ENCODE measurements at places on chromosomes 1 and 21.
A peak's percentile ranks its signal among the peaks of the same experiment; 100 is the strongest.

DNA sequence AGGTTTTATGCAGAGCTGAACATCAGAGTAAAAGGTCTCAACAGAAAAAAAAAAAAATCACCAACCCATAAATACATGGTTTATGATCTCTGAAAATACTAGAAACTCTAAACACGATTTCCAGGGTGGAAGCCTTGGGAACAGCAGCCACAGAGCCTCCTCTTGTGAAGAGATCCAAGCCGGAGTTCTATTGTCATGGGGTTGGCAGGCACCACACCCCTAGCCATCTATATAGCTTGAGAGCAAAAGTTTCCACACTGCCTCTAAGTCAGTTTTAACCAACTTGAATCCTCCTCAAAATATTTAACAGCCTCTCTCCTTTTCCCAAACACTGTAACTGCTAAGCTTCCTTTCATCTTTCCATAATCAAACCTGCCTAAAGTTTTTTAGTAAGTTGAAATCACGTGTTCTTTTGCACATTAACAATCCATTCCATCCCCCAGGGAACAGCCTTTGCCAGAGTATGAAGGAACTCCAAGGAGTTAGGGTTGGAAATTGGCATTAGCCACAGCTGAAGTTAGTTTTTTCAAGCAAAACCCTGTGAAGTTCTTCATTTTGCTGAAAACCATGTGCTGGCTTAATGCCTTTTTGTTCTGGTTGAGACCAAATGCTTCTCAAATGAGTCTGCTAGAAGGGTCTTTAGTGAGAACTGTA, 13.8 kb upstream of the SEC16B start:
- DNase-seq, result no peak

DNA sequence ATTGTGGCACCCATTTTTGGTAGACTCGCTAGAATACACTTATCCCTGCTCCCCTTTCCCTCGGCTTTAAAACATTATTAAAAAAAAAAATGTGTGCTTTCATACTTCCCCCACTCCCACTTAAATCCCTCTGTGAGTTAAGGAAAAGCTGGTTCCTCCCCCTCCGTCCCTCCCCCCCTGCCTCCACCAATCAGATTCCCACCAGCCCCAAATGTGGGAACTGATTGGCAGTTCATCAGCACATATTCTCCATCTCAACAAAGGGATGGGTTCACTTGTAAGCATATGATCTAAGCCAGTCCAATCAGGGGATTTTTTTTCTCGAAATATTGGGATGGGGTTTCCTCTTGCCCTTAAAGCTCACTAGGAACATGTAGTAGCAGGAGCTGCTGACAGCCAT, 10.8 kb upstream of the FYB2 start:
- no peak for DNase-seq

- DNase-seq, result peak; percentile 52
Measured at GRCh38 chr1:43317817-43318471, 17.2 kb downstream of the TIE1 start.

DNA sequence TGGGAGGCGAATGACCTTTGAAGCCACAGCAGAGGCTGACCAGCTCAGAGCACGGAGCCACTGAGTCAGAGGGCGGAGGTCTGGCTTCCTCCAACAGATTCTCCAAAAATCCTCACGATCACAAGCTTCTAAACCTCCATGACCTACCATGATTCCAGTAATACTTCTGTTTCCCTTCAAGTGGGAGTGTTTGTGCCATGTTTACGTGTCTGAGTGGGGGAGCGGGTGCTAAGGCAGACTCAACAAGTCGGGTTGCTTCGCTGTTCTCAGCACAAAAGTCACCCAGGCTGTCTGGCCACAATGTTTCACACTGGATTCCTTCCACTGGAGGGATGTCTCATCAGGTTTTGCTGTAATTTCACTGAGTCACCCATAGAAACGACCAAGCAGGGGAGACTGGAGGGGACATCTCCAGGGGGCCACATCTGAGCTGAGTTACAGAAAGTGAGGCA, 86.2 kb downstream of the SLC66A1 start:
- no peak for DNase-seq

GRCh38 chr1:28887419-28887834, 26.9 kb upstream of the EPB41 start:
- peak; percentile 5 for DNase-seq

- no peak for DNase-seq
Measured at GRCh38 chr1:154488922-154489321, 13.1 kb upstream of the TDRD10 start.

GRCh38 chr1:171488190-171488929, 3.0 kb downstream of the PRRC2C start:
- DNase-seq, result no peak

- no peak for DNase-seq
Measured at GRCh38 chr1:20142001-20142710, 3.0 kb downstream of the PLA2G2F start.

GRCh38 chr1:216621536-216621935, 101.7 kb downstream of the ESRRG start:
- DNase-seq, result no peak

DNA sequence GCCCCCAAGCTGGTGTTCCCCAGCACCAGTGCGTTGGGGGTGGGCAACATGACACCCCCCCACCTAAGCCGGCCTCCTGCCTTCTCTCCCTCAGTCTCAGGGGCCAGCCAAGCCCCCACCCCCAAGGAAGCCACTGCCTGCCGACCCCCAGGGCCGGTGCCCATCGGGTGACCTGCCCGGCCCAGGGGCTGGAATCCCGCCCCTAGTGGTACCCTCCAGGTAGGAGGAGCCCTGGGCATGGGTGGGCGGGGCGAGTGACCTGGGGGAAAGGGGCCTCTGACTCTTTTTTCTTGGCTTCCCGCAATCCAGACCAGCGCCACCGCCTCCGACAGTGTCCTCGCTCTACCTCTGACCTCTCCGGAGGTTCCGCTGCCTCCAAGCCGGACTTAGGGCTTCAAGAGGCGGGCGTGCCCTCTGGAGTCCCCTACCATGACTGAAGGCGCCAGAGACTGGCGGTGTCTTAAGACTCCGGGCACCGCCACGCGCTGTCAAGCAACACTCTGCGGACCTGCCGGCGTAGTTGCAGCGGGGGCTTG, 1.3 kb upstream of the EFNA4 start:
- no peak for DNase-seq

- no peak for DNase-seq
Measured at GRCh38 chr1:175390081-175390481, 197.5 kb upstream of the KIAA0040 start.

GRCh38 chr21:35923971-35924370, 136.4 kb downstream of the SETD4 start:
- no peak for DNase-seq

GRCh38 chr1:77156214-77156613, 63.0 kb downstream of the PIGK start:
- no peak for DNase-seq

DNA sequence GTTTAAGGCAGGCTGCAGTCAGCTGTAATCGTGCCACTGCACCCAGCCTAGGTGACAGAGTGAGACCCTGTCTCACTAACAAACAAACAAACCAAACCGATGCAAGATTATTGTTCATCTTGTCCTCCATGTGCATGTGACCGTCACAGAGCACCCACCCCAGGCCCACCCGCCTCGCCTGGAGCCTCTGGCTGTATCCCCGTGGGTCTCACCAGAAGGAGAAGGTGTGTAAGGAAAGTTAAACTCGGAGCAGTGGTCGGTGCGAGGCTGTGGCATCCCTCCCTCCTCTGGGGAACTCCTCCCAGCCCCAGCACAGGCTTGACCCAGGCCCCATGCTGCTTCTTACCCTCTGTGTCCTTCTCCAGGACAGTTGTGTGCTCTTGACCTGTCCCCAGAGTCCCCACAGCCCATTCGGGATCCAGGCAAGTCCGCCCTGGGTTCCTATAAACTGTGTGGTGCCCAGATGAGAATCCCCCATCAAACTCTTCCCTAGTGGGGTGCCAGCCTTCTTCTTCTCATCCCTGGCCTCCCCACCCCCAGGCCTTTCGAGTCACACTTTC, 318.4 kb downstream of the AJAP1 start:
- no peak for DNase-seq

- no peak for DNase-seq
Measured at GRCh38 chr1:246518456-246519205, 11.6 kb upstream of the SMYD3 start.

GRCh38 chr1:152770411-152770810, 4.5 kb upstream of the LCE1F start:
- no peak for DNase-seq

- no peak for DNase-seq
Measured at GRCh38 chr1:243705585-243705984, 144.5 kb downstream of the AKT3 start.

- DNase-seq, result peak; percentile 7
Measured at GRCh38 chr21:42179316-42179715, 39.6 kb upstream of the ABCG1 start.

DNA sequence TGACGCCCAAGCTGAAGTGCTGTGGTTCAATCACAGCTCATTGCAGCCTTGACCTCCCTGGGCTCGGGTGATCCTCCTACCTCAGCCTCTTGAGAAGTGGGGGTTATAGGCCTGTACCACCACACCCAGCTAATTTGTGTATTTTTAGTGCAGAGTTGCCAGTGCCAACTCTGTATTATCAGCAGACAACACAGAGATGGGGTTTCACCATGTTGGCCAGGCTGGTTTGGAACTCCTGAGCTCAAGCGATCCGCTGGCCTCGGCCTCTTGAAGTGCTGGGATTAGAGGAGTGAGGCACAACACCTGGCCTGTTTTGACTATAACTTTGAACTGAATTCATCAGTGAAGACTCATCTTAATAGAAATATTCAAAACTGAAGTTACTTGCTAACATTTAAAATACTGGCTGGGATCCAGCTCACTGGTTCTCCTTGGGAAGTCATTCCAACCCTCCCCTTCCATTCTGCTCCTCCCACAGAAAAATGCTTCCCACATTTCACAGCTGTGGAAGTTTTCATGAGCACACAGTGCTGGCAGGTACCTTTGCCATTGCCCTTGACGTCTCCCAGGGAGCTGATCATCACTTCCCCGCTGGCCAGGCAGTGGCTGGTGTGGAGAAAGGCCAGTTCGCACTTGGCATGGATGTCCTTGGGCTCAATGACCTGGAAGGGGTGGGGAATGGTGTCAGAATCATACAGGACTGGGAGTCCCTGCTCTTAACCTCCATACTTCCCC, 4.7 kb downstream of the SELENBP1 start:
- no peak for DNase-seq

DNA sequence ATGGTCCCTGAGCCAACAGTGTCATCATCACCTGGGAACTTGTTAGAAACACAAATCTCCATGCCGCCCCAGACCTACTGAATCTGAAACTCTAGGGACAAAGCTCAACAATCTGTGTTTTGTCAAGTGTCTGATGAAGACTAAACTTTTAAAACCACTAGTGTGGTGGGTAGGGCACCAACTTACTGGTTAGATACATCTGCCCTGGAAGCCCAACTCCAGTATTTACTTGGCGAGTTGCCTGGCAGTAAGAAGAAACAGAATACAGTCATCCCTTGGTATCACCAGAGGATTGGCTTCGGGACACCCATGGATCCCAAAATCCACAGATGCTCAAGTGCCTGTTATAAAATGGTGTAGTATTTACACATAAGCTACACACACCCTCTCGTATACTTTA, 367.9 kb upstream of the DUSP10 start:
- DNase-seq, result no peak

DNA sequence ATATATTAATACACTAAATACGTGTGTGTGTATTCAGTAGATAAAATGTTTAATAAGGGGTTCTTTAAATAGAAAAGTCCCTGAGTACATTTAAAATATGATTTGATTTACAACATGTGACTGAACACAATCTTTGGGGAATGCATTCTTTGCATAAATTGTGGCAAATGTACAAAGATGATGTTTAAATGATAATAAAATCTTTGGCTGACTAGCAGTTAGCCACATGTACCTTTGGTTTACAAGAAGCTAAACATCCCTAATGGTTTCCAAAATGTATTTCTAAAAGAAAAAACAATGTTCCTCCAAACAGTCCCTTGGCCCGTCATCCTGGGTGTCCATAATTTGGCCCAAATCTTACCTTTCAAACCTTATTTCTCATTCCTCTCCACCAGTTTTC, 106.4 kb upstream of the MARK1 start:
- DNase-seq, result no peak

DNA sequence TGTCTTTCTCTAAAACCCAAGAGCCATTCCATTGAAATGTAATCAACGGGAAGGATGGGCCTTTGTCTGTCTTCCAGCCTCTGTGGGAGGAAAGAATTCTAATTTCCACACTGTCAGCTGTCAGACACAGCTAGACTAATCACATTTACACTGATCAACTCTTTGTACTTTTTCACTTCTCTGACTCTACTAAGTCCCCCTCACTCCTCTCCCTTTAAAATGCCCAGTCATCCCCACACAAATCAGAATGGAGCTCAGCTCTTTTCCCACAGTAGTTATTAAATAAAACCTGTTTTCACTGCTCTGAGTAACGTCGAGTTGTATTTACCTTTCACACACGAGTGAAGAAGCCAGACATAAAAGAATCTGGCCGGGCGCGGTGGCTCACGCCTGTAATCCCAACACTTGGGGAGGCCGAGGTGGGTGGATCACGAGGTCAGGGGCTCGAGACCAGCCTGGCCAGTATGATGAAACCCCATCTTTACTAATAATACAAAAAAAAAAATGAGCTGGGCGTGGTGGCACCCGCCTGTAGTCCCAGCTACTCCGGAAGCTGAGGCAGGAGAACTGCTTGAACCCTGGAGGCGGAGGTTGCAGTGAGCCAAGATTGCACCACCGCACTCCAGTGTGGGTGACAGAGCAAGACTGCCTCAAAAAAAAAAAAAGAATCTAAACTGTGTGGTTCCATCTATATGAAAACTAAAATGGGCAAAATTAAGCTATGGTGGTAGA, 13.3 kb downstream of the ZBTB8OS start:
- DNase-seq, result no peak

GRCh38 chr1:202645097-202645476, 65.2 kb downstream of the SYT2 start:
- DNase-seq, result no peak

DNA sequence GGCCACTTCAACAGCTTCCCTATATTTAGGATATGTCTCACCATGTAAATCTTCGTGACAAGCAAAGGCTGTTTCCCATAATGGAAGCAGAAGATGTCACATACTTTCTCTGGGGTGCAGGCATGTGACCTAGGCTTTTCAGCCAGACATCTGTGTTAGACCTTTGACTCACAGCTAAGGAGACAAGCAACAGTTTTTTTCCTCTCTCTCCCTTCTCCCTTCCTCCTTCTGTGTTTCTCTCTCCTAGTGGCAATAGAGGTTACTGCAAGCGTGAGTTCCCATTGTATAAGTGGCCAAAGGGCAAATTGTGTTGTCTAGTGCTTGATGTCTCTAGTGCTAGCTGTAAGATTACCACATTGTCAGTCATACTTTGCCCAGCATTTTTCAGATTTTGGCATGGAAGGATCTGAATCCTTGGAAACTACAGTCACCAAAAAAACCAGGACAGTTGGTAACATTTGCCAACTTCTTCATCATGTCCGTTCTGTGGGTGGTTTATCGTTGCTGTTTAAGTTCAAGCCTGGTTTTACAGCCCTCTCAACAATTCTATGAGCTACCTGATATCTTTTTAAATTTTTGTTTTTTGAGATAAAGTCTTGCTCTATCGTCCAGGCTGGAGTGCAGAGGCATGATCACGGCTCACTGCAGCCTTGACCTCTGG, 44.4 kb upstream of the RABGAP1L start:
- DNase-seq, result no peak

All from midbrain (tissue), 1 donor.